ENCODE measurements at places on chromosomes 2 and 18. TPM values are rescaled to one million over a fixed set of nuclear protein-coding genes. Genes with fewer than 3 reads are reported as not detected.

- no peak overlapping the region for H3K27ac ChIP-seq
- no peaks in the 10 kb centered on the region for H3K27me3 ChIP-seq
- no peaks in the 10 kb centered on the region for H3K4me1 ChIP-seq
- no peaks in the 10 kb centered on the region for H3K36me3 ChIP-seq
- no peak for DNase-seq
Observed at GRCh38 chr2:66849153-66849755, 414.3 kb downstream of the MEIS1 start.

GRCh38 chr2:233756429-233757081 lies 3.5 kb upstream of the UGT1A1 start:
- H3K4me1 ChIP-seq: no peaks in the 10 kb centered on the region
- no peaks in the 10 kb centered on the region for H3K36me3 ChIP-seq
- no peak overlapping the region for H3K27ac ChIP-seq
- no peak for DNase-seq

The NPPC gene
- polyA plus RNA-seq: not detected

The TIGD1 gene
- polyA plus RNA-seq: 11.2 TPM

The BBS5 gene
- not detected for polyA plus RNA-seq

The PRKAG3 gene
- not detected for polyA plus RNA-seq

The GPR55 gene
- polyA plus RNA-seq: 4.5 TPM

The PCGF1 gene
- 16.7 TPM for polyA plus RNA-seq
